LoVo (cell line): ENCODE measurements at places on chromosomes 3 and 15.

DNA sequence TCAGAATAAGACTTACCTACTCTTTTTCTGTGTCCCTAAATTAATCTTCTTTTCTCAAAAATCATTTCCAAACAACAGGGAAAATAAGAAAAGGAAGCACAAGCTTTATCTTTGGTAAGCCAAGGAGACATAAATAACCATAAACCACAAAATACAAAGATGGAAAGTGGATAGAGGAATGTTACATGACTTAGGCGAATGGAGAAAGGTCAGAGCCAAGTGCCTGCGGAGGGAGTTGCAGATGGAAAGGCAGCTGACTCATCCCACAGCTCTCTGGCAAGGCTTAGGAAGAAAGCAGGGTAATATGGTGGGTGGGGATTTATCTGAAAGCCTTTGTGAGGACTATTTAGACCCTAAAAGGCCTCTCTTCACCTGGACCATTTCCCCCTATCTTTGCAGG lies 72.8 kb downstream of the GALK2 start:
- DNase-seq, result no peak

DNA sequence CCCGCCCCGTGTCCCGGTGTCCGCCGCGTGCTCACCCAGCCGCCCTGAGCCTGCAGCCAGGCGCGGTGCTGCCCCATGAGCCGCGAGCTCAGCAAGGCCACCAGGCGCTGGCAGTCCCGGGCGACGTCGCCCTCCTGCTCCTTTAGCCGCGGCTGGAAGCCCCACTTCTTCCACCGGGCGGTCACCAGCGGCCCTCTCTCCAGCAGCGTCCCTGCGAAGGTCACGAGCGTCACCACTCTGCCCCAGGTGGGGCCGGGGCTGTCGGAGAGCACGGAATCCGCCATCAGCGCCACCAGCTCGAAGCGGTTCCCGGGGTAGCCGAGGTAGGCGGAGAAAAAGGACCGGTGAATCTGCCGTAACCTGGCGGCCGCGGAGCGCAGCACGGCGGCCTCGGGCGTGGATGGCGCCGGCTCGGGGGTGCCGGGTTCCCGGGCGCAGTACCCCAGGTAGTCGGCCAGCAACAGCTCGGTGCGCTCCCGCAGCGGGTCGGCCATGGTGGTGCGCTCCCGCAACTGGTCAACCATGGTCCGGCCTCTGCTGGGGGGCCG lies 298 bp downstream of the BCL2L10 start:
- no peak for DNase-seq

GRCh38 chr3:43290956-43291355 lies 4.6 kb downstream of the SNRK start:
- no peak for DNase-seq

DNA sequence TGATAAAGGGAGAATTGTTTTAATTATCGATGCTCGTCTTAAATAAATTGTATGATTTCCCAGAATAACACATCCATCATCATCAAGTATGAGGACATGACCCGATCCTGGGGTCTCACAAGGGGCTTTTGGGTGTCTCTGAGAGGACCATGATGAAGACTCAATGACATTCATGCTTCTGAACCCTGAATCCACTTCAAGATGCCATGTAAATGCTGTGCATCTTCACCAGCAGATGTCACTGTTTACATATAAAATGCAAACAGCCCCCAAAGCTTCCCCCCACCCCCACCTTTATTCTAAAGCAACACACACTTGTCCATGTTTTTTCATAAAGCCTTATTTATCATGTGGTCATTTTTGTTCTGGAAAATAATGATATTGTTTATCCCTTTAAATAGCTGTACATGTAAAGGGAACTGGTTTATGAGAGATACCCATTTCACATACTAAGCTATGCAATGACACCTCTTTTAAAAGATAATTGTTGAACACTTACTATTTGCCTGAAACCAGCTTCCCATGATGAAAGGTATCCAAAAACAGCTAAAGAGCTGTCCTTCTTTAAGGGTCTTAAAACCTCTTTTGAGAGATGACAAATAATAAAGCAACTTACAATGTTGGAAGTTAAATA lies 69.7 kb upstream of the UBE3A start:
- peak; percentile 12 for DNase-seq

DNA sequence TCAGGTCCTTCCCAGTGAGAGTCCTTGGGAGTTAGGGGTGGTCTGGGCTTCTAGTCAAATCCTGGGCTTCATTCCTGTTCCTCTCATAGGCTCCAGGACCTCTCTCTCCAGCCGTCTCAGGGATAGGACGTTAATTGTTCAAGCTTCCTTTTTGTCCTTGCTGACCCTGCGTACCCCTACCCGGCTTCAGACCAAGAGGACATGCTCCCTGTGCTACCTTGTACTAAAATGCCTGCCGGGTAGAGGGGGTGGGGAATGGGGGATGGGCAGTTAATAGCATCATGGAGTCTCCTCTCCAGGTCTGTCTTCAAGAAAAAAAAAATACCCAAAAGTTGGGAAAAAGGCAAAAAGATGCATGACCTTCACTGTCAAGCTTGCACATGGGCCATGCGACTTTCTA lies 36.5 kb upstream of the GALNT15 start:
- DNase-seq, result no peak

GRCh38 chr3:178507507-178508442 lies 28.5 kb upstream of the KCNMB2 start:
- DNase-seq, result no peak

- no peak for DNase-seq
Measured at GRCh38 chr3:46695177-46695961, 1.9 kb upstream of the ALS2CL start.

- DNase-seq, result no peak
Measured at GRCh38 chr15:52683580-52683979, 4.4 kb upstream of the ATOSA start.

- DNase-seq, result no peak
Measured at GRCh38 chr15:35663956-35664355, 118.0 kb upstream of the DPH6 start.
